ENCODE measurements at places on chromosomes 3 and 15.

GRCh38 chr3:185733980-185734724, 90.7 kb downstream of the IGF2BP2 start:
- DNase-seq, result no peak

DNA sequence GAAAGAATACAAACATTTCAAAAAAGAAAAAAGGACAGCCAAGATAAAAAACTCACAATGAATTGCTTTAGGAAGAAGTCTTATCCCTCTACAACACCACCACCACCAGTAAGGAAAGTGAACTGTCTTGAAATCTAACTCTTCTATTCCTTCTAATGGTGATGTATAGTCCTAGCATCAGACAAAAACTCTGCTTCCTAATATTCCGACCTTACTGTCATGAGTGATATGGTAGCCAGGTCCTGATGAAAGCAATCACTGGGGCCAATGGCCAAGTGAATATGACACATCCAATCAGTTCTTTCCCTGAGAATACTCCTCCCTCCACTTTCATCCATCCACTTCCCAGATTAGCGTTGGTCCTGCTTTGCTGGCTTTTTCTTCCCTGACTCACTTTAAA, 14.8 kb downstream of the GK5 start:
- DNase-seq, result no peak

DNA sequence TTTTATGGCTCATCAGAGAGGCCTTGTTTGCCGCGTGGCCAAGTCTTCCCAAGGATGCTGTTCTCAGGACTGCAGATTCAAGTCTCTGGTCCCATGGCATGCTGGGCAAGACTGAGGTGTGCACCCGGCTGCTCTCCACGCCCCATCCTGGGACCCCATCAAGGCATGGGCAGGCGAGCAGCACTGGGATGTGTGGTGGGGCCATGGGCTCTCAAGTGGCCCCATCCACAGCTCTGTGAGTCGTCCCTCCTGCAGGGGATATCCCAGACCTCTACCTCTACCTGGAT, 13.1 kb upstream of the GP9 start:
- no peak for DNase-seq

GRCh38 chr15:66648588-66648987, 53.4 kb upstream of the SMAD6 start:
- no peak for DNase-seq

Data from activated CD4-positive, alpha-beta T cell treated with anti-CD3 and anti-CD28 coated beads for 1 hour (primary cell).